Urinary bladder (tissue), 4 donors: ENCODE measurements at places on chromosomes 6 and 20. TPM values are rescaled to one million over a fixed set of nuclear protein-coding genes. Genes with fewer than 3 reads are reported as not detected.

Gene DNAH8
- 1.5 TPM for total RNA-seq

Gene HLA-DQB2
- total RNA-seq = 0.21 TPM

Gene PSORS1C2
- total RNA-seq = not detected

Gene OSER1
- 32.7 TPM for total RNA-seq

Gene COL9A3
- total RNA-seq = 101 TPM
